ENCODE measurements at places on chromosomes 16 and 17.

- no peak for DNase-seq
Measured at GRCh38 chr16:75763204-75763603, 36.9 kb upstream of the CPHXL start.

DNA sequence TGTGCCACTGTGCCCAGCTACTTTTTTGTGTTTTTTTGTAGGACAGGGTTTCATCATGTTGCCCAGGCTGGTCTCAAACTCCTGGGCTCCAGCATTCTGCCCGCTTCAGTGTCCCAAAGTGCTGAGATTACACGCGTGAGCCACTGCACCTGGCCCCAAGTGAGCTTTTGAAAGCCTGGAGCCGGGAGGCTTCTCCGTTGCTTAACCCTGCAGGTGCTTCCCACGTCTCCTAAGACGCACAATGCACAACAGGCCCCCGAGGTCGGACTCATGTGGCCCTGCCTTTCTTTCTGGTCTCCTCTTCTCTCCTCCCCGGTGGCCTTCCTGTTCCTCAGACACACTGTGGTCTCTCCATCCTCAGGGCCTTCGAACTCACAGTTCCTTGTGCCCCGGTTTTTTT is 12.5 kb downstream of the RABEP2 start:
- no peak for DNase-seq

DNA sequence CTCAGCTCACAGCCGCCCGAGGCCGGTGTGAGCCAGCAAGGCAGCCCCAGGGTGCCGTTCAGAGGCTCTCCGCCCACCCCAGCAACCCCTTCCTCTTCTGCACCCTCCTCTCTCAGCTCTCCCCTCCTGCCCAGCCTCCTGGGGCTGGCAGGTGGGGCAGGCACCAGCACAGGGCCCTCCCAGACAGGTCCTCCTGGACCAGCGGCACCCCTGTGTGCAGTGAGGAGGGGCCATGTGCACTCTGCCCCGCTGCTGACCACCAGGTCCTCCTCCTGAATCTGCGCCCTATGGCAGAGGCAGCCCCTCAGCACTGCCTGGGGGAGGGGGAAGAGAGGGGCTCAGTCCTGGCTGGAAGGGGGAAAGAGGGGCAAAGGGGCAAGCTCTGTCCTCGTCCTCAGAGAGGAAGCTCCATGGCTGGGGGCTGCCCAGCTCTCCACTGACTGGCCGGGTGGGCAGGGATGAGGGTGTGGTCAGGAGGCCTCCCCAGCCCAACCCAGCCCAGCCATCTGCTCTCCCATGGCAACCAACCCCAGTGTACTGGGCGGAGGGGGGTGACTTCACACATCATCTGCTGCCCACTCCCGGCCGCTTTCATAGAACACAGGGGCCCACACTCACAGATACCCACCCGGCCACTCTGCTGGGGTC is 5.4 kb upstream of the BCAR1 start:
- no peak for DNase-seq

DNA sequence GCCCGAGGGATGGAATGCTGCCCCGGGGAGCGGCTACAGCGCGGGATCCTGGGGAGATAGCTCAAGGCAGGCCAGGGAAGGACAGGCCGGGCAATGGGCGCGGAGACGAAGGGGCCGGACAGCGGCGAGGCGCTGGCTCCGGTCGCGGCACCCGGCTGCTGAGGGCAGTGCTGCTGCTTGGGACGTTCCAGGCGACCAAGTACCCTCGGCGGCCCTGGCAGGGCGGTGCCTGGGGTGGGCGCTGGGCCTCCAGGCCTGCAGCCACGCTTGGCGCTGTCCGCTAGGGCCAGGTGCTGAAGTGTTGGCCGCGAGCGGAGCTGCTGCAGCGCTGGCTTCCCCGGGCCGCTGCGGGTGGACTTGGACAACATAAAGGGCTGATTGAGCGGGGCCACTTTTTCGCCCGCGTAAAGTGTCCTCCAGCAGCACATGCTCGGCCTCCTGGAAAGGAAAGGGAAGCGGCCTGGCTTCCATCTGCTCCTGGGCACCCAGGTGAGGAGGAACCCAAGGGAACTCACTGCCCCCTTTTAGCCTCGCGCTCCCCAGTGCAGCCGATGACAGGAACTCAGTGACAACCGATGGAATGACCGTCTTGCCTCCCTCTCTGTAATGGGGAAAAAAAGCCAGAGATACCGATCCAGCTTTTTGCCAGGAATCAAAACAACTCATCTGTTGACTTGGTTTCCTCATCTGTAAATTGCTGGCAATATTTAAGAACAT is 23.7 kb downstream of the CLEC3A start:
- peak; percentile 66 for DNase-seq

GRCh38 chr16:48317026-48317425 is 68.2 kb downstream of the SIAH1 start:
- DNase-seq = no peak

- no peak for DNase-seq
Measured at GRCh38 chr16:85025781-85026653, 1.6 kb upstream of the KIAA0513 start.

GRCh38 chr17:28970879-28971278 is 19.6 kb upstream of the PHF12 start:
- DNase-seq = no peak

GRCh38 chr17:31834448-31834847 is 24.6 kb downstream of the COPRS start:
- no peak for DNase-seq

- DNase-seq = no peak
Measured at GRCh38 chr16:26961459-26961858, 105.3 kb upstream of the C16orf82 start.

GRCh38 chr16:31819386-31819785 is 54.2 kb upstream of the ZNF267 start:
- DNase-seq = no peak

GRCh38 chr16:57347858-57348257 is 10.7 kb upstream of the CCL22 start:
- DNase-seq = no peak

DNA sequence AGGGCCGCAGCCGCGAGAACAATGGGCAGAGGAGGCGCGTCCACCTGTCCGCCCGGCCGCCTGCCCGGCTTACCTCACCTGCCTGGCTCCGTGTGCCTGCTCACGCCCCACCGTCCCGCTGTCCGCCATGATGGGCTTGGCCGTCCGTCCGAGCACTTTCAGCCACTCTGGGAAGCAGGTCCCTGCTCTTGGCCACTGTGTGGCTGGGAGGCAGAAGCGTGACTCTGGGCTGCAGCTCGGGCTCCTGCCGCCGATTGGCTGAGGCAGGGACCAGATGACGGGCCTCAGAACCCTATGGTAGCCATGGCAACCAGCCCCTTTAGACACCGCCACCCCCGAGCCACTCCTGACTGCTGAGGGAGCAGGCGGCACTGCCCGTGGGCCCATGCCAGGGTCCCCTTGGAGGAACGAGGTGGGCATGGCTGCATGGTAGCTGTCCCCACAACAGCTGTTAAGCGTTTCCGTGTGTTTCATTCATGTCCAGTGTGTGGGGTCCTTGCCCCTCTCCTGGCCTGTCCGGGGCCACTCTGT is 8.9 kb upstream of the AXIN1 start:
- DNase-seq = no peak

- DNase-seq = no peak
Measured at GRCh38 chr16:75248536-75249380, 2.7 kb downstream of the BCAR1 start.

DNA sequence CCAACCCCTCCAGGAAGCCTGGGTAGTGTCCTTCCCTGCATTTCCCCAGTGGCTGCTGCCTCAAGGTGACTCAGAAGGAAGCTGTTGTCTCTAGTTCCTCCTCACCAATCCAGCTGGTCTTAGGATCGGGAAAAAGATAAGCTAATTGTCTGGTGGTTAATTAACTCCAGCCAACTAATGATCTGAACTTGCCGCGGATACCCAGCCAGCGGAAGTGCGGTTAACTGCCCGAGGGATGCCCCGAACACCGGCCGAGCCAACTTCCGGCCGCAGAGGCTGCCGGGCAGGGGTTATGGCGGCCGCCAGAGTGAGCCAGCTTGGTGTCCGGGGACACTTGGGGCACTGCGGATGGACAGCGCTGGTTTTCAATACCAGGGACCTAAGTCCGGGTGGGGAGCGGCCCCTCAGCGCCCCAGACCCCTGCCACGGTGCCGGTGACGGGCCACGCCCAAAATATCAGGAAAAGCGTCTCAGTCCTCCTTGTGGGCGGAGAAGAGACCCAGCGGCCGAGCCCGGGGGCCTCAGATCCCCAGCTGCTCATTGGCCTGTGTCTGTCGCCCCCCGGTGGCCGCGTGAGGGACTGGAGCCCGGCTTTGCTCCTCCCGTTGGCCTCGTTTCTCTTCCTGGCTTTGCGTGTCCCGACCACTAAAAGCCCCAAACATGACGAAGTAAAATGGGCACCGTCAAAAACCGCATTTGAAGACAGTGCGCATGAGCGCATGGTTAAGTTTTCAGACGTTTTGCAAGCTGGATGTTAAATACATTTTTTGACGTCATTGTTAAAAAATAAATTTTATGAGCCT is 10.2 kb upstream of the PRSS22 start:
- peak; percentile 98 for DNase-seq

Data from activated effector memory CD4-positive, alpha-beta T cell treated with anti-CD3 and anti-CD28 coated beads, Interleukin-2, amount 50 U/mL, for 16 hours (primary cell).